HEK293T (cell line): ENCODE measurements at places on chromosomes 1 and 21.

DNA sequence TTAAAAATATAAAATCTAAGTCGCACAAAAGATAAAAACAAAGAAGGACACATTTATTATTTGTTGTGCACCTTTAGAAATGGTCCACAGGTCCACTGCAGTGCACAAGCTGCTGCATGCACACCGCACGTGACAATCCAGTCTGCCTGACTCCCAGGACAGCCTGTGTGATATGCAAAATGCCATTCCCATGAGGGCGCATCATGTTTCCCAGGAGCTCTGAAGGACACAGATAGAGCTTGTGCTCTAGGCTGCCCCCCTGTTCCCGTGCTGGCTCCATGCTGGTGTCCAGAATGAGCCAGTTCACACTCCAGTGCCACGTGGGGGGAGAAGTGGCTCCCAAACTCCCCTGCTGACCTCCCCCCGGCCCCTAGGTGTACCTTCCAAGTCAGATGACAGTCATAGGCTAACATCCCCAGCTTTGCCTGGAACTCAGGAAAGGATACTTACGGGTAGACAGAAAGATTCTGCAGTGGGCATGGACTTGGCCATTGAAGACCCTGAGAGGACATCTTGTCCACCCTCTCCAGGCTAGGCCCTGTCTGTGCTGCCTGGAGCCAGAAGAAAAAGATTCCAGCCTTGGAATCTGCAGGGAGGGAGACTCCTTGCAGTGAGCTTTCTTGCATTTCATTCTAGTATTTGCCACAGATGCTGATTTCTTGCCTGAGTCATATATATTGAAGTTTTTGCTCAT, 26.3 kb downstream of the RAB7B start:
- no peak for DNase-seq

DNA sequence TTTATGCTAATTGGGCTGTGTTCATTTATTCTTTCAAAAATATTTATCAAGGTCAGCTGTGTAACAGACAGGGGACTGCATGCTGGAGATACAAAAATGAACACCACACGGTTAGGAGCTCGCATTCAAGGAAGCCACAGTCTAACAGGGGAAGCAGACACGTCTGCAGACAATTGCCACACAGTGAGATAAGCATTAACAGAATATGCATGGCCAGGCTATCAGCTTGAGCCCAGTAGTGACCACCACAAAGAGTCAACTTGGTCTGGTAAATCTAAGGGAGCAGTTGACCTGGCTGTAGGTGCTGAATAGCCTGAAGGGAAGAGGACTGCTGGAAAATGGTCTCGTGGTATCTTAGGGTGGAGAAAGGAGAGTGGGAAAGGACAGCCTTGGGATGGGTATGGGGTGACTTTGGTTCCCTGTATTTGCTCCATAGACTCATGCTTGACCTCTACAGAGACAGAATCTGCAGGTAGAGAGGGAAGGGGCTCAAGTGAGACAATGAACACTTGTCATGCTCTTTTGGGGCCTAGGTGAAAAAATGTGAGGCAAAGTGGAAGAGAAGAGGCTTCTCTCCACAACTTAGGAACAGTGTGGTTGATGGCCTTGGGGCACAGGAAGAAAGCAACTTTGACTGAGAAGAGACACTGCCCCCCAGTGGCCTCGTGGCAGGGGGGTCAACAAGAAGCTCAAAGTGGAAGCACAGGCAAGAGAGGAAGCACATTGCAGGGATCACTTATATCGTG, 7.6 kb upstream of the NPL start:
- DNase-seq, result peak; percentile 75

- DNase-seq, result no peak
Observed at GRCh38 chr1:103911450-103911849, 161.8 kb downstream of the AMY1C start.

- DNase-seq, result no peak
Observed at GRCh38 chr1:245750261-245750660, 595.5 kb downstream of the KIF26B start.

- peak; percentile 63 for DNase-seq
Observed at GRCh38 chr1:212700892-212701819, 1.5 kb upstream of the BATF3 start.
